ENCODE measurements at places on chromosomes 1 and 21. TPM values are rescaled to one million over a fixed set of nuclear protein-coding genes. Genes with fewer than 3 reads are reported as not detected.
A peak's percentile ranks its signal among the peaks of the same experiment; 100 is the strongest.

Gene KIAA0040
- total RNA-seq: 0.99 TPM

DNA sequence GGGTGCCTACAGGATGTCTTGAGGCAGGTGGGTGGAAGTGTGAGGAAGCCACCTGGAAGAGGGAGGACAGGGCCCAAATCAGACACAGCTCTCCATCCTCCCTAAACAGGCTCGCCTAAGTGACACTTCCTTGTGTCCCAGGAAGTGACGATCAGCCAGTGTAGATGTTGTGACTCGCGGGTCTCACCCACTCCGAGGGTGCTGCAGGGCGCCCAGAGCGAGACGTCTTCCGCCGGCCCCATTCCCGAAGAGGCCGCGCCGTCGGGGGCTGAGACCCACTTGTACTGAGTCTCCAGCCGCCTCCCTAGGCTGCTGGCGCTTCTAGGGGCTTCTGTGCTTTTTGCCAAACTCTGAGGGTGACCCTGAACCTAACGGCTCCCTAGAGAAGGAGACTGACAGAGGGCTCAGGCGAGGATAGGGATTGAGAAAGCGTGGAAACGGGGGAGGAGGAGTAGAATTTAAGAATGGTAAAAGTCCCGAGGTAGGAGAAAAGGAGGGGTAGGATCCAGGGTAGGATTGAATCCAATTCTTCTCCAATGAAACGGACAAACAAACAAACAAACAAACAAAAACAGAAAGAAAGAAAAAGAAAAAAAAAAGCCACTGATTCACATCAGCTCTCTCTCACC, 543 bp upstream of the MARK1 start:
- DNase-seq: no peak

DNA sequence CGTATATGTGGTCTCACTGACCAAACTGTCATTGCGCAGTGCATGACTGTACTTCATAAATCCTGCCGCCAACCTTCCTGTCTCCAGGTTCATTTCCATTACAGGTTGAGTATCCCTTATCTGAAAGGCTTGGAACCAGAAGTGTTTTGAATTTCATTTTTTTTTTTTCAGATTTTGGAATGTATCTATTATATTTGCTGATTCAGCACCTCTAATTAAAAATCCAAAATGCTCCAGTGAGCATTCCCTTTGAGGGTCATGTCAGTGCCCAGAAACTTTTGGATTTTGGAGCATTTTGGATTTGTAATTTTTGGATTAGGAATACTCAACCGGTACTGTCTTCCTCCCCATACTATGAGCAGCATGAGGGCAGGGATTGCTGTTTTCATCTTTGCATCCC, 30.7 kb upstream of the RBBP5 start:
- no peak for DNase-seq

- DNase-seq: no peak
Measured at GRCh38 chr1:75165264-75165663, 31.1 kb downstream of the LHX8 start.

Gene GPR157
- total RNA-seq: 2.2 TPM

- DNase-seq: peak; percentile 83
Measured at GRCh38 chr1:28449904-28450303, 55.9 kb upstream of the RCC1 start.

DNA sequence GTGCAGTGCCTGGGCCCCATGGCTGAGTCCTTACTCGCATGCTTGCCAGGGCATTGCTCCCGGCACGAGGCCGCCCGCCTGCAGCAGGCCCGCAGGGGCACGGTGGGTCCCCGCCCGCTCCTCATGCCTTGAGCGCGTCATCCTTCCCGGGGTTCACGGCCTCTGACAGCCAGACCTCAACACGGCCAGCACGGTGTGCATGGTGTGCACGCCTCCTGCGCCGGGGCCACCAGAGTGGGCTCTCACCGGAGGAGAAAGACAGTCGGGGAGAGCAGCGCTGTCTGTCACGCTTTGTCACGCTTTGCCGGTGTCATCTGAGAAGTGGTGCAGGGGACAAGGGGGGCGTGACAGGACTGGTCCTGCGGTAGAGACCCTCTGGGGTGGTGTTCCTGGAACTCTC, 11.9 kb upstream of the COL18A1 start:
- DNase-seq: no peak

DNA sequence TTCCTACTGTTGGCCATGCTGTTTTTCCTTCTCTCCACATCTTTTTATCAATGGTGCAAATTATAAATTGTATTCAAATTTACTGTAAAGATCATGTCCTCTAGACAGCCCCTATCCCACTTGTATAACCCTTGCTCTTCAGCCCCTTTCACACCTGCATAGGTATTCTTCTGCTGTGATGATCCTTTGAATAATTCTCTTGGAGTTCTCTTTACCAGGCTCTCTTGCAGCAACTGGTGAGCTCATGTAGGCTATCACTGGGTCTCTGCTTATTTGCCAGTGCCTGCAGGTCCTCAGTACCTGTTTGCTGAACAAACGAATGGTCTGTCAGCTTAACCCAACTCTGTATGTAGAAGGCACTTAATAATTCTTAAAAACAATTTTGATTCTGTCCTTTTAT, 8.2 kb downstream of the PTPRC start:
- DNase-seq: no peak

GRCh38 chr21:45613396-45613795, 30.1 kb upstream of the PCBP3 start:
- DNase-seq: no peak

Gene AADACL3
- not detected for total RNA-seq

Gene IL22RA1
- total RNA-seq: 0.09 TPM

Gene OPN3
- 2.6 TPM for total RNA-seq

- no peak for DNase-seq
Measured at GRCh38 chr1:55418208-55419000, 203.2 kb upstream of the USP24 start.

Gene S1PR1
- 5.5 TPM for total RNA-seq

Gene LAPTM5
- 0.18 TPM for total RNA-seq

Gene C8B
- not detected for total RNA-seq
